ENCODE measurements at places on chromosomes 13 and 19.

DNA sequence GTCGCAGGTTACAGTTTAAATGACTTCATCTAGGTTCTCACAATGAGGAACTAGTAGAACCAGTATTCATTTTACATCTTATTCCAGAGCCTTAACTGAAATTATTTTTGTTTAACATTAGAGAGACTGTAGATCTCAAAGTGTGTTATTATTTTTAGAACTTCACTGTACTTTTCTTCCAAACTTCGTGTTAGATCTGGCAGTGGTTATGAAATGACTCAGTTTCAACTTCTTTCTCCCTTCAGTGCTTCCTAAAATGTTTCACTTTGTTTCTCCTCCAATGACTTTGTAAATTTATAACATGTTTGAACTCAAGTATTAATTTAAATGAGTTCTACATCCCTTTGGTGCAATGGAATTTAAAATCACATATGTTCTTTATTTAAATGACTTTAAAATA, 139.3 kb downstream of the PCDH9 start:
- no peak for DNase-seq

GRCh38 chr13:95222733-95223018, 78.6 kb downstream of the ABCC4 start:
- DNase-seq = no peak

GRCh38 chr19:558770-559439, 13.5 kb upstream of the BSG start:
- DNase-seq = no peak

DNA sequence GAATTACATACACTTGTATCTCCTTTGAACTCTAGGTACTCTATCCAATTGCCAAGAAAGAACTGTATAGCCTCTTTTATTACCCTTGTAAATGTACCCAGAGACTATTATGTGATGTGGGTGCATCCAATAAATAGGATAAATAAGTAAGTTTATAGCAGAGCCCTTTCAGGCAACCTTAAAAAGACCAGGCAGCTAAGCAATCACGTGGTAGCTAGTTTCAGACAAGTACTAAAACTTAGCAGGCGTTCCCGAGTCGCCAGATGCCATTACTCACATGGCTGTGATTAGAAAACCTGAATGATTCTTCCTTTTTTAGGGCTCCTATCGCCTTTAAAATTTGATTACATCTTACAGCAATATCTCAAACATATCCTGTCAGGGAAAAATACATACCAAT, 1303.0 kb downstream of the EFNB2 start:
- DNase-seq = no peak

- DNase-seq = no peak
Measured at GRCh38 chr13:113226873-113227450, 17.5 kb downstream of the CUL4A start.

DNA sequence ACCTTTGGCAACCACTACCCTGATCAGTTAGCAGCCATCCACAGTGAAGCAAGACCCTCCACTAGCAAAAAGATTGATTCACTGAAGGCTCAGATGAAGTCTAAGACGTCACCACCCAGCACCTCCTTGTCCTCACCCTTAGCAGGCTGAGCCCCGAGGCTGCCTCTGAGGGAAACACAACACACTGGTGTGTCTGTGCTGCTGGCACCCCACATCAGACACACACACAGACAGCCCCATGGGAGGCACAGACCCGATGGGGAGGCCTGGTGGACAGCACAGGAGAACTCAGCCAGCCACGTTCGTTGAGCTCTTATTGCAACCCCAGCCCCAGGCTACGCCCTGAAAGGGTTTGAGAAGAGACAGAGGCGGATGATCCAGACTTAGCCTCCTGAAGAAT, 94.7 kb downstream of the ZDHHC20 start:
- DNase-seq = no peak

DNA sequence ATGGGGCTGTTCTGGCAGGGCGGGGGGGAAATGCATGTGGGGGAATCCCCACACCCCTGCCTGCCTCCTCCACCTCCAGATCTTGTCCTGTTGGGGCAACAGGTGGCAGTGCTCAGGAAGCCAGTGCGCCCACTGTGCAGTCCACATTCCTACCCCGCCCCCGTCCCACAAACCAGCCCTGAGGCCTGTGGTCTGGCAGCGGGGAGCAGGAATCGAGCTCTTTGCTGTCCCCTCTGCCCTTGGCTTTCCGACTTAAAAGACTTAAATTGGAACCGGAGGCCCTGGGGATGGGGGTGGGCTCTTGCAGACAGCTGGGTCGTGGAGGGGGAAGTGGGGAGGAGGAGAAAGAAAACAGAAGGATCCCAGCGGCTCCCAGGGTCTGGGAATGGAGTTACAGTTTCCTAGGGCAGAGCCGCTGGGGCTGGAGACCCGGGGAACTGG, 4.3 kb downstream of the NANOS3 start:
- DNase-seq = no peak

GRCh38 chr19:44620667-44621066, 7.3 kb downstream of the IGSF23 start:
- DNase-seq = no peak

DNA sequence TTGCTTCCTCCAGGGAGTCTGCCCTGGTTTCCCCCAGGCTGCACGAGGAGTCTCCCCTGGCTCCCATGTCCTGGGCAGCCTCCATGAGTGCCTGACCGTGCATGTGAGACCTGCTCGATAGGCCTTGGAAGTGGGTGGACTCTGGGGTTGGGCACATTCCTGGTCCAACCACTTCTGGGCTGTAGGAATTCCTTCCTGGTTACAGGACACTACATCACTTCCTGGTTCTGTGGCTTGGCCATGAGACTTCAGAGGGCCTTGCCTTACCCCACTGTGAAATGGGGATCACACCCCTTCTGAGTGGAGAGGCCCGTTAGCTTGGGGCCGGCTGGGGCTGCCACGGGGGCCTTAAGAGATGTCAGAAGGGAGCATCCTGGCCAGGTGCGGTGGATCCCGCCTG, 4.0 kb upstream of the ZNF628 start:
- DNase-seq = no peak

- DNase-seq = no peak
Measured at GRCh38 chr13:82681535-82681934, 1200.7 kb downstream of the SLITRK1 start.

DNA sequence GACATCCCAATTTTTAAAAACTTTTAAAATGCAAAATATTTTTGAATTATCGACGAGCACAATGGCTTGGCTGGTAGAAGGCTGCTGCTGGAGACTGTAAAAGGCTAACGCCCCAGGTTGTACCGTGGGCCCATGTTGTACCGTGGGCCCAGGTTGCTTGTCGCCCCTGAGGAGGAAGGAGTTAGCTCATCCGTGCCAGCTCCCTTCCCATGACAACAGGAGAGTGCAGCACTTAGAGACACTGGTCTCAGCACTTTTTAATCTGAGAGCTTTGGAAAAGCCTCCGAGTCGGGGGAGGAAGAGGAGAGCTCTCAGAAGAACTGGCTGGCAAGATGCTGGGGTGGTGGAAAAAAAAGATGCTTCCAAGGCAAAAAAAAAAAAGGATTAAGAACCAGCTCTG, 50.3 kb upstream of the CACNA1A start:
- DNase-seq = no peak

GRCh38 chr13:37001921-37002250, 1.3 kb downstream of the EXOSC8 start:
- DNase-seq = no peak

DNA sequence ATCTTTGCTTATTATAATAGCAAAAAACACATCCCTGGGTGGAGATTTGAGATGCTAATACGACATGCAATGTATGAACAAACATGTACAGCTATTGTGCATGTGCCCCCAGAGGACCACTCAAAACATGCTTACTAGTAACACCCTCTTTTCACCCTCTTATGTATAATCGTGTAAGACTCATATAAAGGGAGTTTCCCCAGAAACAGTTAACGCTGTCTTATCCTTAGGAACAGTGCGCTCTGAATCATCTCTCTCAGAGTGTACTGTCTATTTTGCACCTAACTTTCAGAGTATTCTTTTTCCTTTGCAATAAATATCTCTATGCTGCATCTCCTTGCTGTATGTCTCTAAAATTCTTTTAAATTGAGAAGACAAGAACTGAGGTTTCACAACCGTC, 2604.0 kb downstream of the PCDH9 start:
- no peak for DNase-seq

DNA sequence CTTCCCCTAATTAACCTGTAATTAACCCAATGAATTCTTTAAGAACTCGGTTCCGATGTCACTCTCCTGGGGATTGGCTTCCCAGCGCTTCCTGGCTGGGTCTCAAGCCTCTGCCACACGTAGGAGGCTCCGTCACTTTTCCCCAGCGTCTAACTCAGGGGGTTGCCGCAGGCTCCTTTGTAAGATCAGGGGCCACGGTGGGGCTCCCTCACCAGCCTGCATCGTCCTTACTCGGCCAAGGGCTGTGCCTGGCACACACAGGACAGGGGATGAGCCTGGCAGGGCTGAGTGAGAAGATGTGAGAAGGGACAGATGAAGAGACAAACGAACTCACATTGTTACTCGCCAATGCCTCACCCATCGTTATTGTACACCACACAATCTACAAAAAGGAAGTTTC, 20.9 kb upstream of the ATP11A start:
- no peak for DNase-seq

DNA sequence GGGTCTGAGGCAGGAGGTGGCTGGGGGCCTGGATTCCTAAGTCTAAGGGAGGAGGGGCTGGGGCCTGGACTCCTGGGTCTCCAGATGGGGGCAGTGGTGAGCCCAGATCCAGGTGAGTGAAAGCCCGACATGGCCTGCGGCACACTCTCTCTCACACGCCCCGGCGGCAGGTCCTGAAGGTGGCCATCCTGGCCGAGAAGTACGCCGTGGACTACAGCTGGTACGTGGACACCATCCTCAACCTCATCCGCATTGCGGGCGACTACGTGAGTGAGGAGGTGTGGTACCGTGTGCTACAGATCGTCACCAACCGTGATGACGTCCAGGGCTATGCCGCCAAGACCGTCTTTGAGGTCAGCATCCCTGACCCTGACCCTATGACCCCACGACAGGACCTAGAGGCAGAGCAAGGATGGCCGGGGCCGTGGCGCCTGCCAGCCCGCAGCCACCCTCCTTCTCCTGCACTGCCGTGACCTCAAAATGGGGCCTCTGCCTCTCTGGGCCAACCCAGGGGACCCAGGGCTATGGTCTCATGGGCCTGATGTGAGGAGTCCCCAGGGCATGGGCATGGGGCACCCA, 13.2 kb downstream of the FUZ start:
- DNase-seq = no peak

Measured in activated T-cell treated with anti-CD3 and anti-CD28 coated beads for 24 hours (primary cell).